ENCODE measurements at places on chromosomes 13 and 19. TPM values are rescaled to one million over a fixed set of nuclear protein-coding genes. Genes with fewer than 3 reads are reported as not detected.

SPACA4 gene
- not detected for total RNA-seq

NAPSA gene
- total RNA-seq, result 1.3 TPM

CEACAM7 gene
- not detected for total RNA-seq

CEACAM3 gene
- not detected for total RNA-seq

- DNase-seq, result peak; percentile 88
These were observed 3.1 kb downstream of the NCAN start for GRCh38 chr19:19214892-19215291.

GRCh38 chr13:23462815-23463559 lies 29.5 kb upstream of the SACS start:
- DNase-seq, result no peak

GRCh38 chr19:21626091-21626490 lies 120.7 kb downstream of the ZNF429 start:
- no peak for DNase-seq

SIGLEC10 gene
- total RNA-seq, result not detected

GRCh38 chr13:35856721-35857364 lies 274.3 kb downstream of the DCLK1 start:
- no peak for DNase-seq

CACNG8 gene
- total RNA-seq, result not detected
